ENCODE measurements at places on chromosomes 12 and 14.
A peak's percentile ranks its signal among the peaks of the same experiment; 100 is the strongest.

DNA sequence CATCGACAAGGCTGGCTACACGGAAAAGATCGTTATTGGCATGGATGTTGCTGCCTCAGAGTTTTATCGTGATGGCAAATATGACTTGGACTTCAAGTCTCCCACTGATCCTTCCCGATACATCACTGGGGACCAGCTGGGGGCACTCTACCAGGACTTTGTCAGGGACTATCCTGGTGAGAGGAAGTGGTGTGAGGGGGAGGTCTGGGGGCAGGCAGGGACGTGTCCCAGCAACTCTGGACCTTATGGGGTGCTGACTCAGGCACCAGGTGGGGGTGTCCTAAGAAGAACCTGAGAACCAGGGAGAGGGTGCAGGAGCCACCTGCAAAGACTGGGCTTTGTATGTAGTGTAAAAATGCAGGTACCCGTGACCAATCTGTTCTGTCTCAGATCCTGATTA is 5.2 kb downstream of the ENO2 start:
- DNase-seq, result no peak

- no peak for DNase-seq
Measured at GRCh38 chr12:48601013-48601756, 31.3 kb upstream of the LALBA start.

DNA sequence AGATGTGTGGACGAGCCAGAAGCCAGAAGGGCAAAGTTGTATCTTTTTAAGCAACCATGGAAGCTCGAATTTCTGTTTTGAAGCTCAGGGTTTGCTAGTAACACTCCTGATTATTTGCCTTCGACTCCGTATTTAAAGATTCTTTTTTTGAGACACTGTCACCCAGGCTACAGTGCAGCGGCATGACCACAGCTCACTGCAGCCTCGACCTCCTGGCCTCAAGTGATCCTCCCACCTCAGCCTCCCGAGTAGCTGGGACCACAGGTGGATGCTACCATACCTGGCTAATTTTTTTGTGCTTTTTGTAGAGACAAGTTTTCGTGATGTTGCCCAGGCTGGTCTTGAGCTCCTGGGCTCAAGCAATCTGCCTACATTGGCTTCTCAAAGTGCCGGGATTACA is 18.7 kb upstream of the OASL start:
- DNase-seq, result no peak

DNA sequence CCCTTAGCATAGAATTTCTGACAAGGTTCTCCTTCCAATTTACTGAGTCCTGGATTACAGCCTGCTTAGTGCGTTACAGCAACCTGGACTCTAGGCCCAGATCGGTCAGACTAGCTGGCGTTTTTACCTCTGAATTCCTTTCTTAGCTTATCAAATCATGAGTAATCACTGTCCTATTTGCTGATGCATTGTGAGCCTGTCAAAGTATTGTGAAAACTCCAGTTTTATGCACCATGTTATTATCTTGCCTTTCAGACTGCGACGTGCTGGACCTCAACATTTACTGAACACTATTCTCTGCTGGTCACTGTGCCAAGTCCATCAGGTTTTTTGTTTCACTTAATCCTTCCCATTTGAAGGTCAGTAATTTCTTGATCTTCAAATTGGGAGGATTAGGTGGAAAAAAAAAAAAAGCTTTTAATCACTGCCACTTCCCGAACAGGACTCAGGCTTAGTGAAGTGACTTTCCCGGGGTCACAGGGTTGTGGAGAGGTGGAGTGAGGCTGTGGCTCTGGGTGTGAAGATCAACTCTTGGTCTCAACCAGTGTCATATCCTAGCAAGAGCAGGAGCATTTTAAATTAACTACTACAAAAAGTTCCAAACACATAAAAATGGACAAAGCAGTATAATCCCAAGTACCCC is 31.2 kb downstream of the FBXO21 start:
- no peak for DNase-seq

DNA sequence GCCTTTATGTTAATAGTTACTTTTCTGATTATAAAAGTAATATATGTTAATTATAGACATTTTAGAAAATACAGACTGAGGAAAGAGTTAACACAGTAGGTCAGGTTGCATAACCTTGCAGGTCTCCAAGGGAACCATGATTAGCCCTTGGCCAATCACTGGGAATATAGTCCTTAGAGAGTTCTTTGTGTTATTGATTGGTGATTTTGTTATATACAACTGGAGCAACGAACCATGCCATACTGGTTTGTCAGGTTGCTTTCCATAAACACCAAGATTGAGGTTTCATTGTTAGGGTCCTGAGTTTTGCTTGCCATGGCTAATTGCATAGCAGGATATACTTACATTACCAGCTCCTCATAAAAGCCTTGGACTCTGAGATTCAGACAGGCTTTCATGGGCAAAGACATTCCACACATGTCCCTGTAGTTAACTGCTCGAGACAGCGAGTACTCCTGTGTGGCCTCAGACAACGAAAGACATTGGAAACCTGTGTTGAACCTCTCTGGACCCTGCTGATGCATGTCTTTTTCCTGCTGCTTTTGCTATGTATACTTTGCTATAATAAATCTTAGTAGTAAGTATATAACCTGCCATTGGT is 33.7 kb downstream of the MAPK1IP1L start:
- no peak for DNase-seq

DNA sequence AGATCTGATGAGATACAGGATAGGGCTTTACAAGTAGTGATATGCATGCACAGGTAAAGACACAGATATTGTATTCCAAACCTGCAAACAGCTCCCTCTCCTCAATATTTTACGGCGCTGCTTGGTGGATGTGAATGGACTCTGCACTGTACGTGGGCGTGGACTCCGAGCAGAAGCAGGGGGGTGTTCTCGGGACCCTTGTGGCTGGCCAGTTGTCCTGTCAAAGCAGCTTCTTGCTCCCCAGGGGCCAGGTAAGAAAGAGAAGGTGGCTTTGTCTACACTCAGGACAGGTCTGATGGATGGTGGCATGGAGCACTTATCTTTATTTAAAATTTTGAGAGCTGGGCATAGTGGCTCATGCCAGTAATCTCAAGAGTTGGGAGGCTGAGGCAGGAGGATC is 29.5 kb upstream of the CLMN start:
- DNase-seq, result no peak

DNA sequence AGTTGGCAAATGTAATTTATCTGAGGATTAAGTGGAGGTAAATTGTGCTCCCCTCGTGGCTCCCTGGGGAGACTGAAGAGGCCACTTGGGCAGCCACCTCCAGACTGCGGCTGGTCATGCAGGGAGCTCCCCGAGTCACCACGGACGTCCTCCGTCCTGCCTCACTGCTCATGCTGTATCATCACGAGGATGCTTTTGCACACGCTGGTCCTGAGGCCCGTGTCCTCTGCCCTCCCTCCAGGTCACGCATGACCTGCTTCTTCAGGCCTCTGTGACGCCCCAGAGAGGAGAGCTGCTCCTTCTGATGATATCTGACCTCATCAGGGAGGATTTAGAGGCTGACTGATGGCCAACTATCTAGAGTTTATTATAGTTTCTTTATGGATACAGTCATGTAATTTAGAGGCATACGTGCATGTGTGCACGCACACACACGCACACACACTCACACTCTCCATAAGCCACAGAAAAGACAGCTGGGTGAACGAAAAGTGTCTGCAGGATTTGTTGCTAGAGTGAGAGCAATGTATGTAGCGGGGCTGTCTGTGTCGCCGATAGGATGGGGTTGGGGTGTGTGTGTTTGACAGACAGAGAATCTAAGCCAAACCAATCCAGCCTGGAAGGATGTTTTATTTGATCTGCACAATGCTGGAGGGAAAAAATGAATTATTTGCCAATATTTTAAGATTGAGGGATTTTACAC is 160.0 kb downstream of the ADGRD1 start:
- DNase-seq, result no peak

DNA sequence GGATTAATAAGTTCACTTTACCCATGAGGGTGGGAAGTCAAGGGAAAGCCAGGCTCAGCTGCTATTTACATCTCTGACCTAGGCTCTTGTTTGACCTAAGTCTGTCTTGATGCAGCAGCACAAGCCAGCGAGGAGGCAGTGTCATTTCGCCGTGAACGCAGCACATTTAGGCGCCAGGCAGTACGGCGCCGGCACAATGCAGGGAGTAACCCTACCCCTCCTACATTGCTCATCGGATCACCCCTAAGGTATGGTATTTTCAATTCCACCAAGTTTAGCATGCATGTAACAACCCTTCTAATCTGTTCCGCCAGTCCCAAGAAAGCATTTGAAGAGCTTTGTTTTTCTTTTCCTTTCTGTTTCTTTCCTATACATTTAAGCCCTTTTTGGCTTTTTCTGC is 81.2 kb downstream of the PCNX1 start:
- DNase-seq, result no peak

- DNase-seq, result no peak
Measured at GRCh38 chr12:20572451-20572850, 122.7 kb upstream of the SLCO1C1 start.

DNA sequence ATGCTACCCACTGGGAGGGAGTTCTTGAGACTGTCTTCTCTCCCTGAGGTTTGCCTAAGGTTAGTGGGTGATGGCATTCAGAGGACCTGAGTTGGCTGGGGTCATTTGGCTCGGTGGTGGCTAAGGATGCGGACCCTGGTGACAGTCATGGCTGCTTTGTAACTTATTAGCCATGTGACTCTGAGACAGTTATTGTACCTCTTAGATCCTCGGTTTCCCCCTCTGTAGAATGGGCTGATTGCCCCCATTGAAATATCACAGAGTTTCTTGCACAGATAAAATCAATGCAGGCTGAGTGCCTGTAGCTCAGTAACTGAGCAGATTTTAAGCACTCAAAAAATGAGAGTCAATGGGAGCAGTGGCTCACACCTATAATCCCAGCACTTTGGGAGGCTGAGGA is 96.7 kb upstream of the MED13L start:
- DNase-seq, result no peak

- DNase-seq, result no peak
Measured at GRCh38 chr14:90809530-90810312, 6.5 kb downstream of the TTC7B start.

DNA sequence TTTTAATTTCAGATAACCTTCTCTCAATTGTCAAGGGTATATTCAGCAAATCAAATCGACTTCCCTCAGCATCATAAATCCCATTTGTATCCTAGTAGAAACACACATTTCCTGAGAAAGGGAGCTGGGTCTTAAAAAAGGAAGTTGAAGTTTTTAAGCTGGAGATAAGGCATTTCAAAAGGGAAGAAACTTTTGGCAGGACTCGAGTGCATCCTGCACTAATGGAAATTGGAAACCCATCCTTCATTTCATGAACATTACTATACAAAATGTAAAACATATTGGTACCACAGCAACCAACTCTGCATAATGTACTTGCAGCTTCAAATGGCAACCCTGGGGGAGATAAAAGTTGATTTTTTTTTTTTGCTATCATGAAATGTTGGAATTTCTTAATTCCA is 23.7 kb upstream of the TMCC3 start:
- no peak for DNase-seq

- no peak for DNase-seq
Measured at GRCh38 chr12:25694072-25694471, 141.0 kb upstream of the LMNTD1 start.

DNA sequence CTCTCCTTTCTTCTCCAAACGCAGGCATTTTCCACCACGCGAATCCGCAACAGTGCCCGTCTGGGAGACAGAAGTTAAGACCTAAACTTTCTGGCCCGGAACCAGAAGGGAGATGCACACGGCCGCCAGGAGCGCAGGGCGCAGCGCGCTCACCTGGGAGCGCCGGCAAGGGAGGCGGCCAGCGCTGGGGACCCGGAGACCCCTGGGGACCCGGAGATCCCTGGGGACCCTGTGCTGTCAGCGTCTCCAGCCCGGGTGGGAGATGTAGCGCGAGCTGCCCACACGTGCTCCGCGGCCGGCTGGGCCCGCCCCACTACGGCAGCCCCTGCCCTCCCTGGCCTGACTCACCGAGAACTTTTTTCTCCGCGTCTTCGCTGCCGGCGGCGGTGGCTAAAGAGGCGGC is 620 bp downstream of the YBX3 start:
- peak; percentile 17 for DNase-seq

- no peak for DNase-seq
Measured at GRCh38 chr12:2540535-2540941, 254.2 kb upstream of the FKBP4 start.

DNA sequence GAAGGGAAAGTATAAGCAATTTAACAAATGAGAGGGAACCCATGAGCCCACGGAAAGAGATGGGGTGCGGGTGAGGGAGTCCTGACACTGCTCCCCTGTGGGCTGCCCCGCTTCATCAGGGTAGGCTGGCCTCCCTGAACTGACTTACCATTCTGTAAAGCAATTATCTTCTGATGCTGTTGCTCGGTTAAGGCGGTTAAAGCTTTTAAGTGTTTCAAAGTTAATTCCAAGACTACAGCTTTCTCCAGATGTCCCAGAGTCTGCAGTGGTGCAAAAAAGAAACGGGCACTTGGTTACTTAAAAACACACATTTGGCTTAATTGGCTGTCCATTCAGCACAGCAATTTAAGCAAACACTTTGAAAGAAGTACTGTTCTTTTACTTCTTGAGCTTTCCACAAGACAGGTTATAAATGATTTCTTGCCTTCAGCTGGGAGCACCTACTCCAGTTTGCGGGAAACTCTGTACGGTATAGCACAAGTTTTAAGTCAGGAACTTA is 1.3 kb downstream of the BHLHE41 start:
- DNase-seq, result no peak

DNA sequence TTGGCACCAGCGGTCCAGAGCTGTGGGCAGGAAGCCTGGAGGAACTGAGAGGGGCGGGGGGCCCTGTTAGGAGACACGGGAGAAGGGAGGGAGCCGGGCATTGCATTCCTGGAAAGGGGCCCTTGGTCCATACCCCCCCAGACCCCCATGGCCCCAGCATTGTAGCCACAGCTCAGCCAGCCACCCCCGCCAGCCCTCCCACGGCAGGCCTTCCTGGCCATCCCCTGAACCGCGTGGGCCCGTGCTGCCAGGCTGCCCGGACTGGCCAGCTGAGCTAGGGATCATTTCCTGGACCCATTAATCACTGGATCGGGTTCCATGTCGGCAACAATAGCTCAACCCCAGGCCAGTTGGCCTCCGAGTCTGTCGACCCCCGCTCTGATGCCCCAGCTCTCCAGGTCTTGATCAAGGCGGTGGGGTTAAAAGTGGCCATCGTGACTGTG is 39.8 kb upstream of the DIO3 start:
- no peak for DNase-seq

DNA sequence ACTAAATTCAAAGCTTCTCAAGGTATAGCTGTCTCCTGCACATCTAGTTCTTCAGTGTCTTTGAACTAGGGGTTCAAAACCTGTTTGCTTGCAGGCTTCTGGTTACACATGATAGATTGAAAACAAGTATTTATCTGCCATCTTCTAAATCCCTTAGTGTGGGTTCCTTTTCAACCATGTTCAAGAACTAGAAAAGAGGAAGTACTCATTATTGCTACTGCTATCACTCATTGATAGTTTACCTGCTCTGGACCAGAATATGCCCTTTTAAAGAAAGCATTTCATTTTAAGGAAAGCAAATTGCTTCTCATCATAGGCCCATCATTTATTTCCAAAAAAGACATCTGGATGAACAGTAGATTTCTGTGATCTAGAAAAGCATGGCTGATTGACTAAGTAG is 37.1 kb upstream of the VSX2 start:
- no peak for DNase-seq

DNA sequence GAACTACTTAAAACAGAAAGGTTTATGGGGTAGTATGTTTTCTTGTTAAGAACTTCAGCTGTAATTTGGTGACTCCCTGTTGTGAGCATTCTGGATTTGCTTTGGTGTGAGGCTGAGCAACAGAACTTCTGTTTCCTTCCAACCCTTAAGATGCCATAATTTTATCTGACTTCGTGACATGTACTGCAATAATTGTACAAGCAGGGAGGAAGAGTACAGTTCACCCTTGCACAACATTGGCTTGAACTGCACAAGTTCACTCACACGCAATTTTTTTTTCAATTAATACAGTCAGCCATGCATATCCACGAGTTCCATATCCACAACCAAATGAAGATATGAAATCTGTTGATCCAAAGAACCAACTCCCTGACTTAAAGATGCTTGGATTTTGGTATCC is 42.9 kb upstream of the ANKS1B start:
- no peak for DNase-seq

Data from stimulated activated CD8-positive, alpha-beta memory T cell treated with anti-CD3 and anti-CD28 coated beads, Interleukin-2, amount 100 ng/mL, for 1 hour (primary cell).